ENCODE measurements at places on chromosomes 5 and 9. TPM values are rescaled to one million over a fixed set of nuclear protein-coding genes. Genes with fewer than 3 reads are reported as not detected.

The FCN2 gene
- total RNA-seq = 16.5 TPM

The RAB24 gene
- 32.1 TPM for total RNA-seq

The CSF1R gene
- 14.1 TPM for total RNA-seq

The PTGS1 gene
- 3.1 TPM for total RNA-seq

The PCDHA3 gene
- 1.5 TPM for total RNA-seq

The SLC27A6 gene
- 0.40 TPM for total RNA-seq

The CCL27 gene
- not detected for total RNA-seq

The COL5A1 gene
- total RNA-seq = 10.9 TPM

The DDX41 gene
- 136 TPM for total RNA-seq

The ZMAT2 gene
- total RNA-seq = 46.0 TPM

The TSSK1B gene
- total RNA-seq = 0.25 TPM

Data from thyroid gland (tissue), 4 donors.